ENCODE measurements at places on chromosomes 6 and 20.

GRCh38 chr6:132971676-132972075, 157.3 kb downstream of the RPS12 start:
- DNase-seq = no peak

- DNase-seq = no peak
Observed at GRCh38 chr6:41439524-41440418, 104.4 kb downstream of the NCR2 start.

DNA sequence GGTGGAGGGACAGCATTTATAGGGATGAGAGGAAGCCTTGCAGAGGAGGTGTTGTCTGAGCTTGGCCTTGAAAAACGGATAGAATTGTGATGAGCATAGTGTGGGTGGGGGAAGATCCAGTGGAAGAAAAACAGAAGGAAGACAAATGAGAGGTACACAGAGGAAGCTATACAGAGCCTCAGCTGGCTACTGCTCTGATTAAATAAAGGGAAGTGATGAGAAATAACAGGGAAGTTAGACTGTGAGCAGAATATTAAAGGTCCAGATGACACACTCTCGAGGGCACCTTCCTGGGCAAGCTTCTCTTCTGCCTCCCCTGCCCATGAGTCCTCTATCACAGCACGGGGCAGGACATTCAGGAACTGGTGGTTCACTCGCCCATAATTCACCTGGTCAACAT, 182.3 kb downstream of the KIF16B start:
- DNase-seq = no peak

- DNase-seq = no peak
Observed at GRCh38 chr6:119043783-119044182, 34.7 kb downstream of the FAM184A start.

- no peak for DNase-seq
Observed at GRCh38 chr6:96934087-96934486, 9.6 kb downstream of the KLHL32 start.

DNA sequence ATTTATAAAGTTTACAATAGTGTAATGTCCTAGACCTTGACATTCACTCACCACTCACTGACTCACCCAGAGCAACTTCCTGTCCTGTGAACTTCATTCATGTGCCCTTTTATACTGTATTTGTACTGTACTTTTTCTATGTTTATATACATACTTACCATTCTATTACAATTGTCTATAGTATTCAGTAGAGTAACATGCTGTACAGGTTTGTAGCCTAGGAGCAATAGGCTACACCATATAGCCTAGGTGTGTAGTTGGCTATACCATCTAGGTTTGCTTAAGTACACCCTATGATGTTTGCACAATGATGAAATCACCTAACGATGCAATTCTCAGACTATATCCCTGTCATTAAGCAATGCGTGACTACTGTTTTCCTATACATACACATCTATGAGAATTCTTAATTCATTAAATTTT, 17.5 kb downstream of the EDEM2 start:
- DNase-seq = no peak

GRCh38 chr6:148509119-148509799, 166.6 kb downstream of the SASH1 start:
- DNase-seq = no peak

DNA sequence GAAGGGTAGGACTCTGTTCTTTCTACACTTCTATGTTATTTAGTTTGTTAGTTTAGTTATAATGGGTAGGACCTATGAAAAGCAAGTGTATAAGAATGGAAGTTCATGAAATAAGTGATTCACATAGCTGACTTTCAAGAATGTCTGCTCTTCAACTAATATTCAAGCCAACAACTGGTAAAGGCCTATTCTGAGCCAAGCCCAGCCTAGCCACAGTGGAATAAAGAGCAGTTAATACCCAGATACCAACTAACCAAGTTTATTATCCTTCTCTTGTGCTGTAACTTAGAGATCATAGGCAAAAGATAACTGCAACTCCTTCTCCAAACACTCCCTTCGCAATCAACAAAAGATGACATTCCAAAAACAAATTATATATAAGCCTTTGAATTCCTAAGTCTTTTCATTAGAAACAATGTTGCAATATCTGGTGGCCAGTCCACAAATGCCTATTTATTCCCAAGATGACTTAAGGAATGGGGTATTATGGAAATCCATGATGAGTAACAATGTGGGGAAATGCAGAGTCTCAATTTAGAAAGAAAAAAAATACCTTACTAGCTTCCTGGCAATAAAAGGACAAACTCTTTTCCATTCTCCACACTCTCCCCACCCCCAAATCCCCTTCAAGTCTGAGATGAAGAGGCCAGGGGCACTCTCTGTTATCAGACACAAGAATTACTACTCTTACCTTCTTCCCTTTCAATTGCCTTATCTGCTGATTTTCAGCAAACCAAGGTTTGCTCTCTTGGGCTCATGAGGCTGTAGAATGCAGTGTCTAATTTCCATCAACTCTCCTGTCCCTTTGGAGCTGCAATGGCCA, 27.4 kb downstream of the BTBD9 start:
- DNase-seq = no peak

DNA sequence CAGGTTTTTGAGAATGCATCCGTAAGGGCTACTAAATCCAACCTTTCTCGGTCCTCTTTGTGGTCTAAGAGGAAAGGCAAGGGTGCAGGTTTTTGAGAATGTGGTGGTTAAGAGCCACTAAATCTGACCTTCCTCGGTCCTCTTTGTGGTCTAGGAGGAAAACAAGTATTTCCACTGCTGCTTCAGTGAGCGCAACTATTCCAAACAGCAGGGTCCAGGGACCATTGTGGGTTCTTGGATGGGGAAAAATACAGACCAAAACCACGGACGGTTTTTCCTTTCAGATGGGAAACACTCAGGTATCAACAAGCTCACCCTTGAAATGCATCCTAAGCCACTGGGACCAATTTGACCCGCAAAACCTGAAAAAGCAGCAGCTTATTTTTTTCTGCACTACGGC, 21.9 kb downstream of the BTBD9 start:
- DNase-seq = no peak

GRCh38 chr6:47722194-47722593, 23.8 kb downstream of the ADGRF4 start:
- DNase-seq = no peak

DNA sequence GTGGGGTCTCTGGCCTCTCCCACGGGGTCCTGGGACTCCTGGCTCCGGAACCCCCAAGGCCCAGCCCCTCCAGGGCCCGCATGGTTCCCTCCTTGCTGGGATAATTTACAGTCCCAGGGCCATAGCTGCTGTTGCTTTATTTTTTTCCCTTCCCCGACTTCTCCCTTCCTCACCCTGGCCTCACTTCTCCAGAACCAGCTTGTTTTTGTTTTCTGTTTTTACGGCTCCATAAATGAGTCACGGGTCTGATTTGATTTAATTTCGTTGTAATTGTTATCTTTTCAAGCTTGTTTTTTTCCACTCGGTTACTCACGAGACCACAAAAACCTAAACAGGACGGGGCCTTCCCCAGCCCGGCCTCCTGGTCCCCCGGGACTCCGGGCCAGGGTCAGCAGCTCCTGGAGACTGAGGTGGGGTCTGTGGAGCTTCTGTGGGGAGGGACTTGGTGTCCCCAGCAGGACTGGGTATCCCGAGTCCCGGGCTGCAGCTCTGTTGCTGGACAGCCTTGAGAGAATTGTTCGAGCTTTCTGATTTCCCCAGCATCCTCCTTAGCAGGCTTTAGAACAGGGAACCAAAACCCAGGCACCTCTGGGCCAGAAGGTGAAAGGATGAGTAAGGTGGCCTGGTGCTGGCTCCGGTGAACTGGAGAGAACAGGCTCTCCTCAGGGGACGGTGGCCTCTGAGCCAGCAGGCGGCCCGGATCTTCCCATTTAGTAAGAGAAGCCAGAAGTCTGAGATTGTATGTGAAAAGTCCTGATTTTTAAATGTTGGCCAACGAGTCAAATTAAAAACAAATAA, 94.9 kb downstream of the CEBPB start:
- peak; percentile 12 for DNase-seq

DNA sequence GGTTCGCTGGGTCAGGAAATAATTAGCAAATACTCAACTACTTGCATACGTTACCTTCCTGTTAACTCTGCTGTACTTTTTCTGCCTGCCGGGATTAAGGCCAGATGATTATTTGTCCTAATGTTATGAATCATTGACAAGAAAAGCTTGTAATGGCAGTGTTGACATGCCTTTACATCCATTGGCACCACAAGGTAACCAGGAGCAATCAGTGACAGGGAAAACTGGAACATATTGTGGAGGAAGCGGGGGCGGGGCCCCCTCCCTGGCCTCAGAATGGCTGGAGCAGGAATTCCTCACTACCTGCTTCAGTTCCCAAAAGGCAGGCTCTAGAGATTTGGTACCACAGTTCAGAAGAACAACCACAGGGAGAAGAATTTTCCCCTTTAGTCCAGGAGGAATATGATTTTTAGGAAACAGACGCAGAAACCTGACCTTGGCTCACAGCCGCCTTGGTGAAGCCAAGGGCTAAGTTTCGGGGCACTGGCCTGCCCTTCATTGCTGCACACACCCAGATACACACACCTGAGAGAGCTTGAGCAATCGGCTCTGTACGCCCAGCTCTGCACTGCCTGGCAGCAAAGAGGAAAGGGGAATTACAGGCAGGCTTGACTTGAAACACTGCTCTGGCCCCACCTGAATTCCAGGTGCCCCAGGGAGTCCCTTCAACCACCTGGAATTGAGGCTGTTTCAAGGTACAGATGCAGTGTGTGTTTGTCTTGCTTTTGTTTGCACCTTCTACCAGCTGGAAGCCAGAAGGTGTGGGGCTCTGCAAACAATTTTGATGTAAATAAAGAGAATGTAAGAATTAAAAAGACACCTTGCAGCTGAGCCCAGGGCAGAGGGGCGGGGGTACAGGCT, 89.8 kb downstream of the MYB start:
- no peak for DNase-seq

GRCh38 chr6:89244241-89244985, 27.3 kb upstream of the GABRR1 start:
- no peak for DNase-seq

DNA sequence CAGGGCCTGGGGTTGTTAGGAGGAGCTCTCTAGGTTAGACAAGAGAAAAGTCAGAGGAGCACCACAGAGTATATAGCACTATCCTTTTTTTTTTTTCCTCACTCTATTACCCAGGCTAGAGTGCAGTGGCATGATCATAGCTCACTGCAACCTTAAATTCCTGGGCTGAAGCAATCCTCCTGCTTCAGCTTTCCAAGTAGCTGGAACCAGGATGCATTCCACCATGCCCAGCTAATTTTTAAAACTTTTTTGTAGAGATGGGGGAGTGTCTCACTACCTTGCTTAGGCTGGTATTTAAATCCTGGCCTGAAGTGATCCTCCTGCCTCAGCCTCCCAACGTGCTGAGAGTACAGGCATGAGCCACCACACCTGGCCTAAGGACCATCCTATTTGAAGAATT, 19.3 kb upstream of the AKIRIN2 start:
- DNase-seq = no peak

GRCh38 chr6:53413326-53413725, 64.6 kb upstream of the ELOVL5 start:
- no peak for DNase-seq

DNA sequence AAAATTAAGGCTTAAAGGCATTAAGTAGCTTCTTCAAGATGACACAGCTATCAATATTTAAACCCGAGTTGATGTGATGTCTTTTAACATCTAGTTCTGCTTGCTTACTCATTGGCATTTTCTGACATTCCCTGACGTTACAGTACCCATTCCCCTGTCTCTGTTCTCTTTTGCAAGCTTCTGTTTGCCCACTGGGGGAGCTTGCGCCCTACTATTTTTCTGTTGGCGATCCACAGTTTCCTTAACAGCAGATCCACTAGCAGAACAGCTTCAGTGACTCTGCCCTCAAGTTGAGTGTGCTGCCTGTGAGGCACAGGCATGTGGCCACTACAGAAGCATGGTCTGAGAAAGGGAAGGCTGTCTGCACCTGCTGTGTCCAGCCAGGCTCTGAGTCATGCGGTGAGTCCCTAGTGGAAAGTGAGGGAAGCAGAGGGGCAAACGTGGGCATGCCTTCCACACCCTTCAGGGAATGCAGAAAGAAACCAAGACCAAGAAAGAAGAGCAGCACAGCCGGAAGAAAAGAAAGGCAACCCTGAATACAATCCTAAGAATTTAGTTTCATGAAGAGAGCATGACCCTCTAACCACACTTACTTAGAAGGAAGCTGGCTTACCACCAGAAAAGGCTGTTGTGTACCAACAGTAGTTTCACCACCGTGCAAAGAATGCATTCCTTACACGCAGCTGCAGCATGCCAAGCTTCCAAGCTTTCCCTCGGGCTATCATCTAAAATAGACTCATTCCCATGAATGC, 97.7 kb upstream of the VGLL2 start:
- no peak for DNase-seq

DNA sequence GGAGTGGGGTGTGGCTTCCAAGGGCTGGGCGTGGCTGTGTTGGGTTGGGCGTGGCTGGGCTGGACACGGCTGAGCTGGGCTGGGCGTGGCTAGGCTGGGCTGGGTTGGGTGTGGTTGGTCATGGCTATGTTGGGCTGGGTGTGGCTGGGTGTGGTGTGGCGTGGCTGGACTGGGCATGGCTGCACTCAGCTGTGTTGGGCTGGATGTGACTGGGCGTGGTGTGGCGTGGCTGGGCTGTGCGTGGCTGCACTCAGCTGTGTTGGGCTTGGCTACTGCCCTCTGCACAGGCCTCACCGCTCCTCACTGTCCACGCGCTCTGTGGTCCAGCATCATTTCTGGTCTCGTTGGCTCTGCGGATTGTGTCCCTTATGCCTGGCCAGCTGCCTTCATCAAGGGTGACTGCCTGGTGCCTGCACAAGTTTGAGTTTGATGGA, 43.5 kb upstream of the SLCO4A1 start:
- DNase-seq = no peak

GRCh38 chr20:48959899-48960550, 38.5 kb downstream of the ARFGEF2 start:
- DNase-seq = no peak

DNA sequence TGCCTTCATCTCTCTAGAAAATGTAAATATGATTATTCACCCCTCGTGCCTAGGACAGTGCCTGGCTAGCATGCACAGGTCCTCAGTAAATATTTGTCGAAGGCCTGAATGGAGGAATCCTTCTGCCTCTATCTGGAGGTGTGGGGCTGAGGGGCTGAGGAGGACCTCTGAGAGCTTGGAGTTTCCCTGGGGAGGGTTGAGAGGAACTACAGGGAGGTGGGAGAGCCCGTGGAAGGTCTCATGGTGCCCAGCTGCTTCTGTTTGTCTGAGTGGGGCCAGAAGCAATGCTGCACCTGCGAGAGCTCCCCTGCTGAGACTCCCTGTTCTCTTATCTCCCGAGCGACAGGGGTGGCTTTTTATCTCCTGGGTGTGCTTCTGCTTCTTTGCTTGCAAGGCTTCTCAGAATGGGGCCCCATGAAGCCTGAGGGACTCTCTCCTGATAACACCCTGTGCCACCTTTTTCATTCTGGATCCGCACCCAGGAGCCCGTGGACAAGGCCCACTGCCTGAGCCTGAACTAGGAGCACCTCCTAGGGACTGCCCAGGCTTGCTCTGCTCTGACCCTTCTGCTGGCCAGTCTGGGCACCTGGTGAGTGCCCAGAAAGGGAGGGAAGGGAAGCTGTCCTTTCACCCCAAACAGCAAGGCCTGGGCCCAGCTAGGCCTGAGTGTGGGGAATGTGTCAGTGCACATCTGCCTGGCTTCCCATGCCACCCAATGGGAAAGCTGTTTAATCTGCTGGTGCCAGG, 2.4 kb downstream of the SLC29A1 start:
- DNase-seq = no peak

- peak; percentile 95 for DNase-seq
Observed at GRCh38 chr20:64062596-64063388, at the start of gene TCEA2. TCEA2 (plus strand) TSS chr20:64063198; CDS start chr20:64063313, 115 bp downstream.

GRCh38 chr6:3535033-3535775, 78.4 kb upstream of the SLC22A23 start:
- no peak for DNase-seq

GRCh38 chr6:52253494-52253893, 9.2 kb upstream of the IL17F start:
- DNase-seq = peak; percentile 57

Measured in stimulated activated CD4-positive, alpha-beta T cell treated with anti-CD3 and anti-CD28 coated beads, Interleukin-1b, Interleukin-23, amount 100 ng/mL, for 48 hours (primary cell).